ENCODE measurements at places on chromosomes 3 and 15.
A peak's percentile ranks its signal among the peaks of the same experiment; 100 is the strongest.

GRCh38 chr15:89400782-89401545, 66.3 kb upstream of the POLG start:
- no peak for DNase-seq

GRCh38 chr15:90212221-90213098, 11.3 kb downstream of the SEMA4B start:
- no peak for DNase-seq

DNA sequence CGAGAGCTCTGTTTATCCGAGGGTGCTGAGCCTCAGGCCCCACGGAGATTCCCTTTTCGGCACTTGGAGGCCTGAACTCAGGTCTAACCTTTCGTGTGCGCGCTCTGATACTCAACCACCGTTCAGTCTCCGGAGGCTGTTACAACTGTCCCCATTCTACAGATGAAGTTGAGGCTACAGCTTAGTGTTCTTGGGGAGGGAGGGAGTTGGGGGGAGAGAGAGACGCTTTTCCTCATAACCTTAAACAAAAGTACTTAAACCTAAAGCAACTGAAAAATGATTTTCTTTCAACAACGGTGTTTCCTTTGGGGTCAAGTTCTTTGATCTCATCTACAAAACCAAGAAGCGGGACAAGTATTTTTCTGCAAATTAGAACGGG, 952 bp upstream of the CHST2 start:
- DNase-seq: no peak

- DNase-seq: no peak
Measured at GRCh38 chr15:92749216-92749615, 93.6 kb upstream of the FAM174B start.

GRCh38 chr3:124688581-124689454, 41.4 kb upstream of the UMPS start:
- DNase-seq: peak; percentile 76

GRCh38 chr3:162171970-162172369, 675.4 kb downstream of the OTOL1 start:
- DNase-seq: no peak

- DNase-seq: no peak
Measured at GRCh38 chr3:43362183-43362582, 75.8 kb downstream of the SNRK start.

- DNase-seq: peak; percentile 99
Measured at GRCh38 chr3:120742198-120742848, at the start of the genes GTF2E1 and RABL3. Gene GTF2E1 (plus strand): TSS chr3:120742744. CDS start chr3:120750553, 7,809 bp downstream. Gene RABL3 (minus strand): TSS chr3:120742516. CDS start chr3:120742507, 9 bp downstream.

GRCh38 chr3:18687286-18687685, 262.1 kb upstream of the SATB1 start:
- DNase-seq: no peak

DNA sequence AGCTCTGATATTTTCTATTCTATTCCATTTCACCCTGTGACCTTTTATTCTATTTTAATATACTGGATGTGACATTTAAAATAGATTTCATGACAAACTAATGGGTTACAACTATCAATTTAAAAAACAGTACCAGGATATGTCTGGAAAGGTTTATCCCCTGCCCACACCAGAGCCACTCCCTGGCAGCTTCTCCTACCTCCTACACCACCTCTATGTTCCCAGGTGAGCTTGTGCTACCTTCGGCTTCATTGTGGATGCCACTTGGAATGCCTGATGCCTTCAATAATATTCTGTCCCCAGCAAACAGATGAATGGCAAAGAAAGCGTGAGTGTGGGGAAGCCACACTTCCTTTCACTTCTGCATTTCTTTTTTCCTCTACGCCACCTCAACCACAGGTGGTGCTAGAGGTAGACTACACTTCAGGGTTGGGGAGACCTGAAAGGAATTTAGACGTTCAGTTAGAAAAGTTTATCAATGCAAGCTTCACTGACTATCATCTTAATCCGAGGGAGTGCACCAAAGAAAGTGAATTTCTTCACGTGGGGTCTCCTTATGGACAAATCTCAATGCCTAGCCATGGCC, 213.0 kb downstream of the SSR3 start:
- DNase-seq: no peak

- DNase-seq: no peak
Measured at GRCh38 chr15:93126148-93126547, 37.1 kb upstream of the RGMA start.

DNA sequence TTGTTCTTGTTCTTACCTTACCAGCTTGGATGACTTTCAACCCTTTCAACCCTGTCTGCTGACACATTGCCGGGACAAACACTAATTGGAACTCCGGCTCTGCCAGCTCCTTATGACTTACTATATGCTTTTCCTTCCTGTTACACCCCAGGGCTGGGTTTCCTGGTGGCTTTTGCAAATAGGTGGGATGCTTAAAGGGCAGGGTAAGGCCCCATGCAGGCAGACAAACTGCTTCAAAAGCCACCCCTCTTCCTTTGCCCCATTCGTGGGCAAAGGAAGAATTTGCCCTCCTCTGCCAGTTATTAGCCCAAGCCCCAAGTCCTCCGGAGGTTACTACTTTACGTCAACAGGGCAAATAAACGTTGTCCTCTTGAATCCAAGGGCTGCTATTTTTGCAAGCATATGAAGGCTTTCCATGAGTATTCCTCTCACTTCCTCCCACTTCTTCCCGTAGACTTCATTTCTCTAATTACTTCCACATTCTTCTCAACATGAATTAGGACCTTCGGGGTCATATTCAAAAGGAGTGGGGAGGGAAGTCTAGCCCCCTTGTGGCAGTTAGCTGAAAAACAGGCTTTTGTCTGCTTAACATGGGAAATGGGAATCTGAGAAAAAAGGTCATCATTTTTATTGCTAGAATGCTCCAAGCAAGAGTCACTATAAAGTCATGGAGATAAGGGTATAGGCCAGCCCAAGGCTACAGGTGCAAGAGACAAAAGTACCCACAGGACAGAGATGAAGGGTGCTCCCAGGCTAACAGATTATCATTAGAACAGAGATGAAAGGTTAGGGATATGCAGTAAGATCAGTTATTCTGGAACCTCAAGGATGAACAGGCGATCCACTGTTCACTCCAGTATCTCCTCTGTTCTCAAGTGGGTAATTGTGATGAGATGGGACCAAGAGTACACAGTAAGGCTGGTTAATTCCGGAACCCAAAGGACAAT, 56.3 kb upstream of the FSTL1 start:
- DNase-seq: peak; percentile 3

- no peak for DNase-seq
Measured at GRCh38 chr15:35723852-35724251, 177.9 kb upstream of the DPH6 start.

DNA sequence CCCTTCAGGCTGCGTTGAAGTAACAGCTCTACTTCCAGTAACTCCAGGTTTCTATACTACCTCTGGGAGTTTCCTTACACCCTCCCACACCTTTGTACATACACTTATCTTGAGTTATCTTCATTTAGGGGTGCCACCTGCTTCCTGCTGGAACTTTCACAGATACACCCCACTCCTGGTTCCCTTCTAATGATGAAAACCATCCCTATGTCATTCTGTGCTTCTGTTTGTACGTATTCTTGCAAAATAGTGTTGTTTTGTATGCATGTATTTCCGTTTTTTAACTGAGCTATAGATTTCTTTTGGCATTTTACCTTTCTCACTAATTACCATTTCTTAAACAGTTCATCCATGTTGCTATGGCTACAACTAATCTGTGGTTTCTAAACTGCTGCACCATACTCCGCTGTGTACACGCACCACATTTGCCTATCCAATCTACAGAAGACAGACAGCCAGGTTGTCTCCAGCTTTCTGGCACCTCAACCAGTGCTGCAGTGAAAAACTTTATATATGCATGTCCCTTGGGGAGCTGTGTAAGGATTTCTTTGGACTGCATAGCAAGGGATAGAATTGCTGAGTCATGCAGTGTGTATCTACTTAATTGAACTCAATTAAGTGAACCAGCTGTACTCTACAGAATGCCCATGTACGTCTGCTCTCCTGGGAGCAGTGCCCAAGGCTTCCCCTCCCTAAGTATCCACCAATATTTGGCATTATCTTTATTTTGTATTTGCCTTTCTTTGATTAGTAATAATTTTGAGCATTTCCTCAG, 61.4 kb upstream of the ST8SIA2 start:
- DNase-seq: no peak

- DNase-seq: peak; percentile 23
Measured at GRCh38 chr3:52721002-52721729, 15.3 kb downstream of the SPCS1 start.

DNA sequence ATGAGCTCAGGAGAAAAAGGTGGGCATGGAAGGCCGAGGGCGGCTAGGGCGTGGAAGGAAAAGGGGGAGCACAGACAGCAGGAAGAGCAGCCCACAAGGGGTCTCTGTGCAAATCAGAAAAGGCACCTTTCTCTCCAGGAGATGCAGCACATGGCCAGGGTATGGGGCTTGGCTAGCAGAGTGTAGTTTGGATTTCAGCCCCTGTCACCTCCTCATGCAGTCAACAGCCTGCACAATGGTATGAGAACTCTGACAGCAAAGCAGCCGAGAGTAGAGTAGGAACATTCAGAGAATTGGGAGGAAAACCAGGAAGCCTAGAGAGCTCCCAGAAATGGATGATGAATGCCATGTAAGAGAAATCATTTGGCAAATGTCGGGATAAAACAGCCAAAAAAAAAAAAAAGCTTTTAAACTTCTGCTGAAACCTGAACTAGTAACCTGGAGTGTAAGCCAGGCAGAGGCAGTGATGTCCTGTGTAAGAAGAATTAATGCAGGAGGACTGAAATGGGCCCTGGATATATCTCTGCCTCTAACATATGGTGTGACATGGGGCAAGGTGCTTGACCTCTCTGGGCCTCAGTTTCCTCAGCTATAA, 25.7 kb downstream of the FSTL1 start:
- no peak for DNase-seq

DNA sequence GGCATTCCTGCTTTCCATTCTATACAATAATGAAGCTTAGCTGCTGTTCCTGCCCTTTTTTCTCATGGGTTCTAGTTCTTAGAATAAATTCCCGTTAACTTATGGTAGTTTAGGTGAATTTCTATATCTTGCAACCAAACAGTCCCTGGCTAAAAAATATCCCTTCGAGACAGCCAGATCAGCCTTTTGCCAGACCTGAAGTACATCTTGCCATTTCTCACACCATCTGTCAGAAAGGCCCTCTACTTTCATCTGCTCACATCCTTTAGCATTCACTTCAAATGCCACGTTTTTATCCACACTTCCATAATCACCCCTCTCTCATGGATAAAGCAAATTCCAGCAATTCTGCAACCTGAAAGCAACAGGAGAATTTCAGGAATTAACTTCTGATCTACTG, 145.4 kb downstream of the GAP43 start:
- no peak for DNase-seq

DNA sequence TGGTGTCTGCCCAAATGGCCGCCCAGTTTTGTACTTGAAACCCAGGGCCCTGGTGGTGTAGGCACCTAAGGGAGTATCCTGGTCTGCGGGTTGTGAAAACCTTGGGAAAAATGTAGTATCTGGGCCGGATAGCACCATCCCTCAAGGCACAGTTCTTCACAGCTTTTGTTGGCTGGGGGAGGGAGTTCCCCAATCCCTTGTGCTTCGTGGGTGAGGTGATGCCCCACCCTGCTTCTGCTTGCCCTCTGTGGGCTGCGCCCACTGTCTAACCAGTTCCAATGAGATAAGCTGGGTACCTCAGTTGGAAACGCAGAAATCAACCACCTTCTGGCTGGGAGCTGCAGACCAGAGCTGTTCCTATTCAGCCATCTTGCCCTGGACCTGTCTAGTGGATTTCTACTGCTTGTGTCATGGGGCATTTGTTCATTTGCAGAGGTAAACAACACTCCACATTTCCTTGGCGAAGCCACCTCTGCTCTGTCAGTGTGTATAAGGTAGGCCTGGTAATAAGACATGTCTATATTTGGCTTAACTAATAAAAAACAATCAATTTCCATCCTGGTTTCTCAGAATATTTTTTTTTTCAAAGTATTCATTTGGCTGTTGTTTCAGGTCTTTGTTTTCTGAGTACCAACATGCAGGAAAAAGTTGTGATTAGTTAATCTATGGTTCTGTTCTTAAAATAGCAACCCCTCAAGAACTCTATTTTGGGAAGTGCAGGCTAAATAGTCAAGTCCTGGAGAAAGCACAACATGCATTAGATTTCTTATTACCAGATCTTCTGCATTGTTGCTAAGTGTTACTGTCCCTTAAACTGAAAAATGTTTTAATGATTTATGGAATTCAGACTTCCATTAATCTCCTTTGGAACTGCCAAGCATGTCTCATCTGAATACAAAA, 304.3 kb downstream of the ZIC1 start:
- no peak for DNase-seq

DNA sequence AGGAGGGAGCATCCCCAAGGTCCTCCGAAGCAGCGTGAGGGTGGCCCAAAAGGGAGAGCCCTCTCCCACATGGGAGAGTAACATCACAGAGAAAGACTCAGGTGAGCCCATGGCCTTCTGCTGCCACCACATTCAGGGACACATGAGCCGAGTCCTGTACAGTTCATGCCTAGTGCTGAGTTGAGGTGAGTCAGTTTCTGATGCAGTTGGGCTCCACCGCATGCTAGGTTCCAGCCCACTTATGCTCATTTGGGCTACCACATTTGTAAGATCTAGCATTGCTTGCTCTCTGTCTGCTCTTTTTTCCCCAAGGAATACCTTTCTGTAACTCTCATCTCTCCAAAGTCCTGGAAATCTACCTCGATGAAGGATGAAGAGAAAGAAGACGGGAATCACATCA, 77.1 kb downstream of the SETD5 start:
- DNase-seq: no peak

GRCh38 chr15:55256281-55257011, 33.2 kb downstream of the RAB27A start:
- no peak for DNase-seq

- no peak for DNase-seq
Measured at GRCh38 chr3:108300103-108300849, 3.9 kb downstream of the HHLA2 start.

GRCh38 chr15:71730277-71731144, 79.8 kb upstream of the NR2E3 start:
- DNase-seq: peak; percentile 31

DNA sequence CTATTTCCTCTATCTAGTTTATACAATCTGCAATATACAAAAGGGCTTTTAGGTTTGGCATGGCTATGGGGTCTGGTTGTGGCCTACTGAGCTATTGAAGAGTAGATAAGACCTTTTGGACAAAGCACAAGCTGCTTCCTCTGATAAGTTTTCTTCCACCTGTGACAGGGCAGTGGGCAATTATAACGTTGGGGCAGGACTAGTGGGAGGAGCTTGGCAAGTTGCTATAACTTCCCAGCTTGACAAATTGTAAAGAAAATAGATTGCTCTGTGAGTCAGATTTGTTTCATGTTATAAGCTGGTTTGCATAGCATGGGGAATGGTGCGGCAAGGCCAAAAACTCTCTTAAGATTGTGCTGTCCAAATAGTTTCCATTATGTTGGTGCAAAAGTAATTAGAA, 64.9 kb downstream of the SLC7A14 start:
- no peak for DNase-seq

- no peak for DNase-seq
Measured at GRCh38 chr3:144652573-144652972, 681.0 kb downstream of the DIPK2A start.

DNA sequence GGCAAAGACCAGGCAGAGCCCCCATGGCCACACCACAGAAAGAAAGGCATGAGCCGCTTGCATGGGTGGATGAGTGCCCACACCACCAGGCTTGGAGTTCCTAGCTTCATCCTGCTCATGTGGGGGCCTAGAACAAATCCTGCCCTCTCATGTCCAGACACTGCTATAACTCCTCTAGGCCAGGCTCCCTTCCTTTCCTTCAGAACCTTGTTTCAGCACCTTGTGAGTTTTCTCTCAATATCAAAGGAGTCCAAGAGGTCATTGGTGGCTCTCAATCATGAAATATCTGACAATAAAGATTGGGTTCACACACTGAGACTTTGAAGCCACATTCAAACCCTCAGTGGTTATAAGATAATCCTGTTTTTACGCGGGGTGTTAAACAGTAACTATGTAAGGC, 12.7 kb downstream of the SLC6A20 start:
- DNase-seq: no peak

- no peak for DNase-seq
Measured at GRCh38 chr3:188294823-188295487, 141.0 kb downstream of the LPP start.

Data from CD4-positive, alpha-beta T cell treated with Interleukin-21 for 1 hour (primary cell).